ENCODE measurements at places on chromosomes 2 and 18.

DNA sequence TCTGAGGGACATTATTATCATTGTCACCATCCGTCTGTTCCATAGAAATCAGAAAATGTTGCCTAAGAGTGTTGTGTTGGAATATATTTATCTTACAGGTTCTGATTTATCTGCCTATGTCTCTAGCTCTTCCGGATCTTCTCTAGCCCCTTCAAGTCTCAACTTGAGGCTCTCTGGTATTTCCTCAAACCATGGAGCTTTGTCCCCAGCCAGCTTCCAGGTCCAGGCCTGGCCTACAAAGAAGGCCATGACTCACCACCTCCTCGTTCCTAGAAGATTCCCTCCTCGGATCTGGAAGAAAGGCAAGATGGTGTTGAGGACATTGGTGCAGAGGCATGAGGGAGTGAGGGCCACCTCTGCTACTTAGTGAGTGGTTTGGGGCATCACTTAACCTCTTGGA lies 122.1 kb upstream of the TRIB2 start:
- no peak for DNase-seq

- peak; percentile 9 for DNase-seq
Measured at GRCh38 chr18:14781671-14782070, 33.7 kb downstream of the ANKRD30B start.

GRCh38 chr2:239692362-239692851 lies 291.6 kb upstream of the HDAC4 start:
- no peak for DNase-seq

- peak; percentile 81 for DNase-seq
Measured at GRCh38 chr18:72544092-72544886, at the start of gene CBLN2. Gene CBLN2, minus strand, starts transcription at chr18:72544342. Its CDS starts 2,182 bp downstream, at chr18:72542160.

- DNase-seq: no peak
Measured at GRCh38 chr2:189217541-189217940, 38.0 kb upstream of the COL5A2 start.

- DNase-seq: no peak
Measured at GRCh38 chr2:193695367-193695766, 1500.6 kb upstream of the TMEFF2 start.

GRCh38 chr2:206556357-206556949 lies 85.8 kb upstream of the FAM237A start:
- DNase-seq: peak; percentile 49

DNA sequence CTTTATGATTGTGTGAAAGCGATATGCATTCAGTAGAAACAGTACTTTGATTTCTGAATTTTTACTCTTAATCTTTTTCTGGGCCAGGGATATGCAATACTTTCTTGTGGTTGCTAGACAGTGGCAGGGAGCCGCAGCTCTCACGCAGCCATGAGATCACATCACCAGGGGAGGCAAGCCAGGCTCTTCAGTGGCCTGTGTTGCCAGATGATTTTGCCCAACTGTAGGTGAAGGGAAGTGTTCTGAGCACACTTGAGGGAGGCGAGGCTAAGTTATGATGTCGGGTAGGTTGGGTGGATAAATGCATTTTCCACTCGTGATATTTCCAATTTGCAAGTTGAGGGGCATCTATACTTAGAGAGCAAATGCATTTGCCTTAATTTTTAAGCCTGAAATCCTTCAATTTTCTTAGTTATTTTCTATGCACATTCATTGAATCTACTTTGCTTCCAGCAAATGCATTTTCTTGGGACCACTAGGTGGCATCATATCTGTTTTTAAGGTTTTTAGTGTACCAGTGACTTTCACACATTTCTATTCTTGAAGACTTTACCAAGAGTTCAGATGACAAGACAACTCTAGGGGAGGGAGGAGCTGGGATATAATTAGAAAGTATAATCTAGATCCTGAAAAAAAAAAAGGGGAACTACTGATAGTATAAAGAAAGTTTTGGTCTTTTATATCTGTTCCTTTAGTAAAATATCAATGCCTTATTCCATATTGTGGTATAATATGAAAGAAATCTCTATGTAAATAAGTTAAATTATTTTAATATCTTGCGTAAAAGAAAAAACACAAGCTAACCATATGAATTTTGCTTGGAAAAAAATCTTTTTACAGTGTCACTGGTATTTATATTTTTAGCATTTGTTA lies 643.3 kb downstream of the SOCS6 start:
- DNase-seq: peak; percentile 39

- no peak for DNase-seq
Measured at GRCh38 chr2:187573722-187574121, 19.5 kb upstream of the TFPI start.

GRCh38 chr18:59988098-59988706 lies 88.4 kb downstream of the PMAIP1 start:
- DNase-seq: peak; percentile 43

DNA sequence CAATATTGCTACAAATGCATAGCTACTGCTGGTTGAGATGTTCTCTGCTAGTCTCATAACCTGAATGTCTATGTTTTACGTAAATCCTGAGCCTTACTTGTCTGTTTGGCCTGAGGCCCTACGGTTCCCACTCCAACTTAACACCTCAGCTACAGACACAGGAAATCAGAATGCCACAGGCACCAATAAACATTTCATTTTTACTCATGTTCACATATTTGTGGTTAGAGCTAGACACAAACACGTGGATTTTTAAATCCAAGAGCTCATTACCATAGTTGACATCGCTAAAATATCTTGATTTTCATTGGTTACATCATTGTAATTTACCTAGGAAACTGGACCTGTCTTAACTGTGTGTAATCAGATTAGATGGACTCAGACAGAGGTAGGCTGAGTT lies 263.8 kb upstream of the CDH19 start:
- no peak for DNase-seq

- DNase-seq: no peak
Measured at GRCh38 chr2:232981356-232981755, 31.7 kb downstream of the NGEF start.

DNA sequence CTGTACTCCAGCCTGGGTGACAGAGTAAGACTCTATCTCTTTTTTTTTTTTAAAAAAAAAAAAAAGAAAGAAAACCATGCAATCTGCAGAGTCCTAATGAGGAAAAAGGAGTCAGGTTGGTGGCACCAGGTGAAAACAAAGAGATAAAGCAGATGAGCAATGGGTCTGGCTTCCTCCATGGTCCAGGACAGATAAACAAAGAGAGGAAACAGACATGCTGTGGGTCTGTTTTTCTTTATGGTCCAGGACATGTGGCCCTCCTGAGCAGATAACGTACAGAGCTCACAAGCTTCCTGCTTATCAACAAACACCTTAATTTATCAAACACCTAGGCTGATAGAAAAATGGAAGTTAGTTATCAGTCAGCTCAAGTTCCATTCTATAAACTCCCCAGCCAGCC lies 24.4 kb upstream of the TUBB6 start:
- no peak for DNase-seq

- no peak for DNase-seq
Measured at GRCh38 chr2:204298404-204298803, 246.9 kb upstream of the PARD3B start.

GRCh38 chr18:67200665-67201064 lies 315.9 kb downstream of the DSEL start:
- no peak for DNase-seq

- no peak for DNase-seq
Measured at GRCh38 chr2:98149333-98149697, 62.3 kb downstream of the VWA3B start.

DNA sequence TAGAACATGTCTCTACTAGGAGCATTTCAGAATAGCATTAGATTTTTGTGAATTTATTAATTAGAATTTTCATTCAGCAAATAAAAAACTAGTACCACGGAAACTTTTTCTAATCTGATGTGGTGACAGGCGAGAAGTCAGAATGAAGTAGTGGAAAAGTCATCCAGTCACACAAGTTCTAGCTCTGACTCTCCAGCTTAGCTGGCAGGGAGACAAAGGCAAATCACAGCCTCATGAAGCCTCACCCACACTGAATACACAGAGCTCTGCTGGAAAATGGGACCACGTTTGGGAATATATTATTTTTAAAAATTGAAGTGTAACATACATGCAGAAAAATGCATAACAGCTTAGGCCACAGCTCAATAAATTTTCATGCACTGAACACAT lies 86.1 kb downstream of the L3MBTL4 start:
- no peak for DNase-seq

- DNase-seq: peak; percentile 12
Measured at GRCh38 chr2:187842978-187843847, 289.0 kb upstream of the TFPI start.

- DNase-seq: no peak
Measured at GRCh38 chr2:150426315-150426714, 61.2 kb downstream of the RND3 start.

DNA sequence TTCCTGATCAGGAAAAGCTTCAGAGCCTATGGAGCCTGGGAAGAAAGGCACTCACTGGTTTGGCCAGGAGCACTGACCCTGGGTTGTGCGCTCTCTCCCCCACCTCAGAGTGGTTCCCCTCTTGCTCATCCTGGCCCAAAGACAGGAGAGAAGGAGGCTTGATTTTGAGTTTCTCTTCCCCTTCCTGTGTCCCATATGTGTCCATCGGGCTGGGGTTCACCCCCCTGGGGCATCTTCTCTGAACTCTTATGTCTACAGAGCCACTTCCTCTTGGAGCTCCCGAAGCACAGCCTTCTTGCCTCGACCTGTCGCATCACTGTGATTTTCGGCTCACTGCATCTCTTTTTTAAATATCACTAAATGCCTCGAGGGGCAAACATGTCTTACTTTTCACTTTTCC lies 692.3 kb downstream of the RNF144A start:
- no peak for DNase-seq

DNA sequence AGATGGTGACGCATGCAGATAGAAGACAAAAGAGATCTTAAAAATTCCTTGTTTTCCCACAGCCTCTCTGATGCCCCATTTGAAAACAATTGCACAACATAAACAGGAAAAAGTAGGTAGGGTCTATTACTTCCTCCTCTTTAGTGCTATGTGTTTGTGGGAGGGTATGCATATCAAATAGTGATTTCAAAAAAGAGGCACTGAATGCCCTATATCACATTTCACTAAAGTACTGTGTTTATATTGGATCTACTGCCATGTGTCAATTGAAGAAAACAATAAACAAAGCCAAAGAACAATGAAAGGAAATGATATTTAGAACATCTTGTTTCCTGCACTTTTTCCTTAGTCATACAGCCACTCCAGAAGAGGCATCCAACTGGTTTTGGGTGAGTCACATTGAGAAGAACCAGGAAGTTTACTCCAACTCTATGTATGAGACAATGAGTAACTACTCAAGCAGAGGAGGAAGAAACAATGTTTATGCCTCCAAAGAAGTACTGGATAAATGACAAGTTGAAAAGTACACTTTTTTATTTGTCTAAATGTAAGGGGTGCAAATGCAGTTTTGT lies 583.6 kb downstream of the FBXO15 start:
- DNase-seq: no peak

DNA sequence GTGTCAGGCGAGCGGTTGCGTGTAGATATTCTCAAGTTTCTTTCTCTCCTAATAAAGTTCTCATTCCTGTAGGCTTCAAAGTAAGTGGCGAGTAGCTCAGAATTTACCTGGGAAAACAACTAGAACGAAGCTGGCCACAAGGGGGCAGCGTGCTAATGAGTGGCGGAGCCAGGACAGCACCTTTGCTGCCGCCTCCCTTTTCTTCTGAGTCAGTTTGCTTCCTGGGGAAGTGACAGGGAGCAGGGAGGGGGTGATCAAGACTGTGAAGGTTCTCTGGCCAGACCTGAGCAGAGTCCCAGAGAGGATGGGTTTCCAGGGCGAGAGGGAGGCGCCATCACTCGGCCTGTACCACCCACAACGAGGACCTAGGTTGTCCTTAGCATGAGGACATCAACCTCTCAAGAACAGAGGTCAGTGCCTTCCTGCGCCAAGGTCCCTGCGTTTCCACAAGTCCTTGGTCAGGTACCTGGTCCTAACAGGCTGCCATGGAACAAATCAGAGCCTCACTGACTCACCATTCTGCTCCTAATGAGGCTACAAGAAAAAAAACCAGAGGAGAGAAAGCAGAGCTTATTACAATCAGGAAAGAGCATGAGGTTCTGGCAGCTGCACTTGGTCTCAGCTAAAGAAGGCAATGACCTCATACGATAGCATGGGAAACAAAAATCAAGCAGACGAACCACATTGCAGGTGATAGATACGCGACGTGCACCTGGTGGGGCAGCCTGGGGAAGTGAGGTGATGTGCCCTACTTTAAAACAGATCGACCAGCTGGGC lies 98.7 kb downstream of the PLB1 start:
- DNase-seq: peak; percentile 62

- no peak for DNase-seq
Measured at GRCh38 chr2:118747066-118747465, 100.4 kb downstream of the EN1 start.

DNA sequence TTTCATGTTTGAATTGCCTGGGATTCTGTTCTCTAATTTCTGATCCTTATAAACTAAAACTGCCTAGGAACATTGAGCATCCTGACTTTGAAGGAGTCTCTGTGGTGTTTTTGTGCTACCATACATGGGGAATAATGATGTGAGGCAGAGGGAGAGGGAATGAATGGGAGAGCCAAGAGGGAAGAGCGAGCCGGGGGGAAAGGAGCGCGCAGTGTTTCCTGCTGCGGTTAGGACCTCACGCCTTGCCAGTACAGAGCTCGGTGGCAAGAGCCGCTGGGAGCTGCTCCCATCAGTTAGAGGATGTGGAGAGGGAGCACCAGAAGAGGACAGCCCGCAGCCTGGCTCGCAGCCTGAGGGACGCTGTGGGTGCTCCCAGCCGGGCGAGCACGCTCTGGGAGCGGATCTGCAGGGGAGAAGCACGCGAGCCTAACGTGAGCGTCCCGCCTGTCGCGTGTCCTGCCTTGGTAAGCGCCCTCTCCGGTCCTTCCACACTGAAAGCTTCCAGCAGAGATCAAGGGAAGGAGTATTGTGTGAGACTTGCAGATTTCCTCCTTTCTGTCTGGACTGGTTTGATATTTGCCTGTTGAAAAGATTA lies 114.7 kb downstream of the FAM210A start:
- DNase-seq: no peak

GRCh38 chr2:101112772-101113157 lies 38.4 kb downstream of the TBC1D8 start:
- DNase-seq: no peak

- DNase-seq: no peak
Measured at GRCh38 chr2:70710038-70710690, 57.8 kb downstream of the ADD2 start.

- no peak for DNase-seq
Measured at GRCh38 chr2:241770185-241770935, 6.3 kb upstream of the GAL3ST2 start.

GRCh38 chr2:233380132-233380895 lies 26.0 kb downstream of the DGKD start:
- no peak for DNase-seq

GRCh38 chr2:144357623-144358373 lies 162.1 kb downstream of the ZEB2 start:
- no peak for DNase-seq

GRCh38 chr18:63440881-63441280 lies 18.6 kb upstream of the VPS4B start:
- no peak for DNase-seq

GRCh38 chr18:1559563-1559962 lies 654.9 kb downstream of the ADCYAP1 start:
- DNase-seq: no peak

DNA sequence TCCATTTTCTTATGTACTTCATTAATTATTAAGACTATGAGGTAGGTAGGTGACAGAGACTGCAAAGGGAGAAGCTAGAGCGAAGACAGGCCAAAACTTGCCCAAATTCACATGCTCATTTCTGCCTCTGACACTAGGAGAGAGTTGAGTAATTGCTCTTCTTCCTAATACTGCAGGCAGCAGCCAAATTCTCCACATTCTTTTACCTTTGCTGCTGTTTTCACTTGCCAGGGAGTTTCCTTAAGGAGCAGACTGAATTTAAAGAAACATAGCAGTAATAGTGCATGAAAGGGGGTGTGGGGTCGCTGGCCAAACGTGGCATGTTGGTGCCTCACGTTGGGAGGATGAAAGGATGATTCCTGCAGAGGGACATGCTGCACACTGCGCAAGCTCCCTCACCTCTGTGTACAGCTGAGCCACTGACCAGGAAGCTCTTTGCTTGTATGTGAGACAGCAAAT lies 12.3 kb downstream of the CRIM1 start:
- no peak for DNase-seq
